ENCODE measurements at places on chromosomes 6 and 20. TPM values are rescaled to one million over a fixed set of nuclear protein-coding genes. Genes with fewer than 3 reads are reported as not detected.

- DNase-seq = no peak
Observed at GRCh38 chr20:33688938-33689424, 2.8 kb upstream of the E2F1 start.

GRCh38 chr20:49865559-49865958 lies 49.8 kb downstream of the SPATA2 start:
- no peak for DNase-seq

GRCh38 chr6:53284901-53285300 lies 63.8 kb downstream of the ELOVL5 start:
- no peak for DNase-seq

- no peak for DNase-seq
Observed at GRCh38 chr6:111673937-111674336, 68.3 kb upstream of the TRAF3IP2 start.

DNA sequence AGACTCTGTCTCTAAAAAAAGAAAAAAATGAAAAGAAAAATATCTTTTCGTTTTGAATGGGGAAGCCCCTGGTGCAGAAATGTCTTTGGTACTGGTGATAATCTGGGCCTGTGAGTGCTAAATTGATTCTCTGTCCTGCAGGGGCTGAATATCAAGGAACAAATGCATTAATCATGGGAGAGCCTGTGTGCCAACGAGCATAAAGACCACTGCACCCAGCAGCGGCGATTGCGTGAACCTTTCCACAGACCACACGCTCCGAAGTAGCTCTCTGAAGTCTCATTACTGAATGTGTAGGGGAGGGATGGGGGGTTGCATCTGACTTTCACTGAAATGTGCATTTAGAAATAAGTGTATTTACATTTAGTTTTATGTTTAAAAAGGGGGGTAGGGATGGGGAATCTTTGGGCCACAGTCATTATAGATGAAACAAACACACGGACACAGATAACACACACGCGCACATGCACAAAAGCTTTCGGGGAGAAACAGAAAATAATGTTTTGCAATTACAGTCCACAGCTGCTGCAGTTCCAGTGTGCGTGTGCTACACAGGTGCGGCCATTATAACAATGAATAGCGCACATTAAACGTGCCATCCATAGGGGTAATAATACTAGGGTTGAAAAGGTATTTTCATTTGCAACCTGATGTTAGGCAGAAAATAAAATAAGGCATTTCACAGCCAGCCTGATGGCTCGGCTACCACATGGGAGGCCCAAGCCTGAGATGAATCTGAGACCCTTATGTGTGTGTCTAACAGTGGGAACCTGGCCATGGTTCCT lies 154.0 kb downstream of the MBOAT1 start:
- DNase-seq = no peak

GRCh38 chr6:5989141-5989723 lies 17.5 kb downstream of the NRN1 start:
- DNase-seq = no peak

The MATN4 gene
- total RNA-seq = not detected

The TBC1D32 gene
- 11.3 TPM for total RNA-seq

DNA sequence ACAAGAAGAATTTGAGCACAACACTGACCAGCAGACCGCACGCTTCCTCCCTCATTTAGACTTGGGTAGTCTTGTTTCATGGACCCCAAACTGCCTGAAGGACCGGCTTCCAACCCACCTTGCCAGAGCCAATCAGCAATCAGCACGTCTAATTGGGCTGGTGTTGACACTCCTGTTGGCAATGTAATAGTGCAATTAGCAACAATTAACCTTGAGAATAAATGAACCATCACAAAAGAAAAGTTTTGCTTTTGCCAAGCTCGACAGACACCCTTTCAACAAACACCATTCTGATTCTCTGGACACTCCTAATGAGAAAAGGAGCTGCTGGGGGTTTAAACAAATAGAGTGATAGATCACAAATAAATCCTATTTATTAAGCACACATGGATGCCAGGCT lies 61.0 kb downstream of the EDN3 start:
- DNase-seq = no peak

DNA sequence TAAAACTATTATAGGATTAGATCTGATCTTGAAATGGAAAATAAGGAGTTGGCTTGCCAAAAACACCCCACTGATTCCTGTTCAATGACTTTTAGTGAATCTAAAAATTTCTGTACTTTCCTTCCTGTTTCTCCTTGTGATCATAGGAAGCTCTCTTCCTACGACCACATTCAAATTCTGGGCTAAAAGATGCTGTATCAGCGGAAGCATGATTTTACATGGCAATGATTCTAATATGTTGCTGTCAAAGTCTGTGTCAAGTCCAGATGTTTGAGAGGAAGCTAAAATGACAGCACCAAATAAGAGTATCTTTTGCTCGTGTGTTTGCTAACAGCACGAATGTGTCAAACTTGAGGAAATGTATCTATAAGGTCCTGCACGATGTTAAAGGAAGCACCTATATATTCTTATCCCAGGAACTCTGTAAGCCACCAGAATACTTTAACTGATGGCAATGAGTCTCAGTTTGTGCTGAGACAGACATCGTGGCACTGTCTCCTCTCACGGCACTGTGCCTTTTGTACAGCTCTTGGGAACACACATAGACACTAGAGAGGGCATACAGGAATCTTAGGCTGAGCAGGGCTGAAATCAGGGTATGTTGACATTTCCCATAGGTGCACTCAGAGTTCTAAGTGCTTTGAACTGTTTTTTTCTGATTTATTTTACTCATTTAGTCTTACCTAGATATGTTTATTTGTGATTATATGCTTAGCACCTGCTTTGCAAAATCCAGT lies 24.9 kb upstream of the MAP3K4 start:
- DNase-seq = no peak

GRCh38 chr6:158548418-158549161 lies 11.3 kb upstream of the TMEM181 start:
- no peak for DNase-seq

The CFB gene
- 0.29 TPM for total RNA-seq

The DPPA5 gene
- total RNA-seq = not detected

DNA sequence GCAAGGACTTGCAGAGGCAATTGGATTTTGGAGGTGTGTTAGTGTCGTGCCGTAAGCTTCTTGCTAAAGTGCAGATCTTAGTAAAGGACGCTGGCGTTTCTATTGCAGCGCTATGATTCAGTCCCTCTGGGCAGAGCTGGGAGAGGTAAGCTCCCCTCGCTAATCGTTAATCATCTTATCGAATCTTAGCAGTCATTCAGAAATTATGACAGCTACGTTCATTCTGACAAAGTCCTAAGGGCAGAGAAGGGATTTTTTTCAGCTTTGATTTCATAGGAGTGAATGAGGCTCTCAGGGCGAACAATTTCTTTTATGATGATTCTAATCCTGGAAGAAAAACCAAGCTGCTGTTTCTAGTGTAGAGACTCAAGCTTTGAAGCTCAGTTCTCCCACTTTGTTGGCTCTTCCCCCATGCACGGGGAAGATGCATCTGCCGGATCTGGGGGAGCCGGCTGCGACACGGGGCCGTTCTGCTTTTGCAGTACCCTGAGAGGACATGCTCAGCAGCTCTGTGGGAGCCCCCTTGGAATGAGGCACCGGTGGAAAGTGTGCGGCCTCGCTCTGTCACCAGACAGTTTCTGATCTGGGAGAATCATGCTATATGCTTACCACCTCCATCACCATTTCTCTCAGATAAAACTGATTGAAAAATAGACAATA lies 79.1 kb upstream of the SLC22A23 start:
- DNase-seq = no peak

GRCh38 chr6:82182756-82183155 lies 64.8 kb downstream of the IBTK start:
- no peak for DNase-seq

The CCR6 gene
- total RNA-seq = 26.2 TPM

DNA sequence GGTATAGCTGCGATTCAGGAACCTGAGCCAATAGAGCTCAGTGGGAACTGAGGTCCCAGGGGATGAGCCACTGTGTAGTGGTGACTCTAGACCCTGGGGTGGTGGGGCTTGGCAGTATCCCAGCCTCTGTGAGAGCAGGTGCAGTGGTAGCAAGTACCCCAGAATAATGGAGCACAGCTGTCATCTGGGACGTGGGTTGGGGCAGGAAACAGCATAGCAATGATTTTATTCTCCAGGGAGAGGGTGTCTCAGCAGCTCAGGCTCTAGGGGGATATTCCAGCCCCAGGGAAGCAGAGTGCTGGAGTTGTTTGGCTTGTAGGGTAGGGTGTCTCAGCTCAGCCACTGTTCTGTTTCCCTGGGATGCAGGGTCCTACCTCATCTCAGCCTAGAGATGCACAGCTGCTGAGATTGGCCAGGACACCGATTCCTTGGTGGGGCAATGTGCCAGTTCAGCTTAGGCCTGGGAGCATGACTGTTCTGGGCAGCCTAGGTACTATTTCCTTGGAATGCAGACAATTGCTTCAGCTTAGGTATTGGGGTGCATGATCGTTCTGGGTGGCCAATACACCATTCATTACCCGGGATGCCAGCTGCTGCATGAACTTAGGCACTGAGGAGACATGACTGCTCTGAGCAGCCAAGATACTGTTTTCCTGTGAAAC lies 34.0 kb upstream of the NUP153 start:
- no peak for DNase-seq

The ECT2L gene
- total RNA-seq = not detected

DNA sequence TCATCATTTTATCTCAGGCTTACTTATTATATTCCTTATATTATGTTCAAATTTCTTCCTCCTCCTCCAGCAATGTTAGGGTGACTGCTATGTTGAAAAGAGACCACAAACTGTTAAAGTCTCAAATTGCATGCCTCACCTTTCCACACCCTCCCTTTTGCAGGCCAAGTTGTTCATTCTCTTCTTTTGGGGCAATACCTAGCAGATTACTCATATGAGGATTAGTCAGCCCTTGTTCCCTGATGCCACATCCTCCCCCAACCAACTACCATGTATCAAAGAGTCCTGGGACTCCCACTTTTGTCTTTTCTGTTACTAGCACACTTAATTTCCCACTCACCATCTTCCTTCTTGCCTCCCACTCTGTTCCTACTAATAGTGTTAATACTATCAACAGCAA lies 434.7 kb downstream of the BCKDHB start:
- no peak for DNase-seq

The GNMT gene
- total RNA-seq = 2.3 TPM

- DNase-seq = no peak
Observed at GRCh38 chr6:45012687-45013086, 315.4 kb upstream of the RUNX2 start.

The DDO gene
- total RNA-seq = not detected

DNA sequence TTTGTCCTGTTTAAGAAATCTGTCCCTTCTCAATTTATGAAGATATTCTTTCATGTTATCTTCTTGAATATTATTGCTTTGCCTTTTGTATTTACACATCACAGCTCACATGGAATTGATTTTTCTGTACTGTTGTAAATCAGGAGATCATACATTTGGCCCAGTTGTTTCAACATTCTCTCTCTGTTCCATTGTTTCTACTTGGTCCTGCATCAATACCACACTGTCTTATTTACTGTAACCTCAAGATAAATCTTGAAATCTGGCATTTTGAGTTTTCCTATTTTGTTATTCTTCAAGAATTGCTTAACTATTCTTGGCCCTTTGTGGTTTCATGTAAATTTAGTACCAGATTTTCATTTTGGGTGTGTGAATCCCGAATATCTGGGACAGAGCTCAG lies 121.7 kb upstream of the CCN2 start:
- no peak for DNase-seq

- no peak for DNase-seq
Observed at GRCh38 chr20:57215826-57216471, 50.5 kb downstream of the BMP7 start.

DNA sequence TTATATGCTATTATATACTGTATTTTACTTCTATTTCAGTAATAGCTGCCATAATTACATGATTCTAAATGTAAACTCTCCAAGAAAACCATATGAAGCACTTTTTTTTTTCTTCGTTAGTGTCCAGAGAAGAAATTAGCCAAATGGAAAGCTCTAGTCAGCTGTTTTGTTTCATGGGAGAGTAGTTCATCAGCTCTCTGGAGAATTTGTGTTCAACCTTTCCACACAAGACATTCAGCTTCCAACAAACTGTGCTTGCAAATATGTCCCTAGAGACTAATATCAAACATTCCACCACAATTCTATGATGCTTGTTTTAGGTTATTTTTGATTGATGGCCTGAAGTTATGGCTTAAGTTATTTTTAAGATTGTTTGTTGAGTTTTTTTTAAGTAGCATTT lies 19.5 kb downstream of the FHL5 start:
- no peak for DNase-seq

The TAPBP gene
- total RNA-seq = 319 TPM

The ADTRP gene
- total RNA-seq = 1.4 TPM

GRCh38 chr6:38179794-38180430 lies 360.4 kb downstream of the ZFAND3 start:
- DNase-seq = no peak

- DNase-seq = no peak
Observed at GRCh38 chr20:33555755-33556154, 65.9 kb downstream of the CBFA2T2 start.

- no peak for DNase-seq
Observed at GRCh38 chr6:120875900-120876299, 458.4 kb downstream of the TBC1D32 start.

- no peak for DNase-seq
Observed at GRCh38 chr20:8616792-8617191, 452.1 kb upstream of the PLCB4 start.

The SLC32A1 gene
- total RNA-seq = not detected

- no peak for DNase-seq
Observed at GRCh38 chr6:30447237-30447636, 42.1 kb upstream of the HLA-E start.

DNA sequence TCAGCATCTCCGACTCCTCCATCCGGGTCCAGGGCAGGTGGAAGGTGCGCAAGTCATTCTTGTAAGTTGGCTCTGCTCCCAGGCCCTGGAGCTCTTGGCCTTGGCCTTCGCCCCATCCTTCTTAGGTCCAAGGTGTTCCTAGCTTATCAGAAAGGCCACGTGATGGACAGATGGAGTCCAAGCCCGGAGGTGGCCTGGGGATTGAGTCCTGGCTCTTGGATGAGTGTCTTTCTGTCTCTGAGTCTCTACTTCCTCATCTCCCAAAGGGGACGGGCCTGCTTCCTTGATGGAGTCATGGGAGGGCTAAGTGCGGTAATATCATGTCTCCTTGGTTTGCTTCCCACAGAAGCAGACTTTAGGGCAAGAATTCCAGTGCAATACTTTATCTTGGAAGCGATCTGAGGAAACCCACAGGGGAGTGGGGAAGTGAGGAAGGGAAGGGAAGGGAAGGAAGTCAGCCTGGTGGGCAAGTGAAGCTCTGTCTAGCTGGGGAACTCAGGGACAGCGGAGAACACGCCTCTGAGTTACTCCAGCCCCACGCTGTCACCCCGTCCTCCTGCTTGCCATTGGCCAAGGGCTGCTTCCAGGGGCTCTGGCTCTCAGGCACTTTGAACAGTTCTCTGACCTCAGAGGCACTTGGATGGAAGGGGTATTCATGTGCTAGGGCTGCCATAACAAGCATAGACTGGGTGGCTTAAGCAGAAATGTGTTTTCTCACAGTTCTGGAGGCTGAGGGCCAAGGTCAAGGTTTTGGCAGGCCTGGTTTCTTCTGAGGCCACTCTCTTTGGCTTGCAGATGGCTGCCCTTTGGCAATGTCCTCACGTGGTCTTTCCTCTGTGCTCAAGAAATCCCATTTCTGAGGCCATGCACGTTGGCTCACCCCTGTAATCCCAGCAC lies 4.8 kb downstream of the LBP start:
- no peak for DNase-seq

The DDX43 gene
- 1.6 TPM for total RNA-seq

The ID4 gene
- total RNA-seq = not detected

The MEP1A gene
- total RNA-seq = not detected

The USP49 gene
- total RNA-seq = 7.7 TPM

- no peak for DNase-seq
Observed at GRCh38 chr20:21376626-21377025, 20.7 kb downstream of the NKX2-4 start.

Data from activated B cell treated with CpG ODN at 0.5 μM for 24 hours (primary cell).